Left lobe of liver (tissue), 2 donors: ENCODE measurements at places on chromosomes 11 and 22.

DNA sequence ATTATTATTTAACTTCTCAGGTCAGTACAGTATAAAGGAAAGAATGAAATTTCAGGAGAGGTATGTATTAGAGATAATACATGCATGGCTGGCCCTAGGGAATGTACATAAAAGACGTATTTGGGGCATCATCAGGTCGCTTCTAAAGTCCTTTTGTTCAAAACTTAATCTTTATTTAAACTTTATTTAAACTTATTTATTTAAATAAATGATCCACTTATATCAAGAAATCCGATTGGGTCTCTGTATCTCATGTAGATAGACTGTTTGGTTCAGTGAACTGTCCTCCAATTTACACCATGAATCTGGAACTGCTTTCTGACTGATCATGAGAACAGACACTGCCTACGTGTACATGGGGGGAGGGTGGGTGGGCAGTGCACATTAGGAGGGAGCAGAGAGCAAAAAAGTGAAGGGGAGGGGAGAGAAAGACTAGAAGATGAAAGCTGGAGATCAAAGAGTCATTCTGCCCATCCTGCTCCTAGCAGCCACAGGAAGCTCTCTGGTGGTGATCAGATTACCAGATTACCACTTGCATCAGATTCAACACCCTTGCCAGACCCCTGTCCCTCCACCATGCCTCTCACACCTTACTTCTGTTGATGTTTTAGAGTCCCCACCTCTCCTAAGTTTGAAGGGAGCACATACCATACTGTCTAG lies 92.1 kb upstream of the MTMR2 start:
- no peak for DNase-seq

DNA sequence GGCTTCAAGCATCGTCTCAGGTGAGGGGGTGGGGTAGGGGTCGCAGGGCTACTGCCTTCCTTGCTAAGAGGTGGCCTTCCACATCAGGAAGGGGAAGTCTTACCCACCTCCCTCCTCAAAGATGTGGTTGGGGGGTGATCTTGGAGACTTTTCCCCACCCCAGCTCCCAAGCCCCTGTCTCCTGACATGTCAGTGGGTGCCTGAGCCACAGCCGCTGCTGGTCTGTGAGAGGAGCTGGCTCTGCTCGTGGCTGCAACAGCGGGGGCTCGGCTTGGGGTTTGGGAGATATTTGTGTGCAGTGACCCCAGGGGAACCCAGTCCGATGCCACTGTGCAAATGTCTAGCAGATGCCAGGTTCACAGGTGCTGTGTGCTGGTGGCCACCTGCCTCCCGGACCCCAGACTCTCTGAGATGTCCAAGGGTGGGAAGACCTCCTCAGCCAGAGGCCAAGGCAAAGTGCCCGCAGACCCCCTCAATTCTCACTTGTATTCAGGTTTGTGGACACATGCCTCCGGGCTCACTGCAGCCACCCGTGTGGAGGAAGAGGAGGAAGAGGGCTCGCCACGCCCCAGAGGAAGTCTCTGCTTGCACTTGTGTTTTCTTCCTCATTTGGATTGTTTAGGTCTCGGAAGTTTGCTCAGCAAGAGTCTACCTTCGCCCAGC lies 1.9 kb downstream of the KCNQ1 start:
- no peak for DNase-seq

GRCh38 chr11:113789675-113790320 lies 10.2 kb downstream of the CLDN25 start:
- DNase-seq, result no peak

DNA sequence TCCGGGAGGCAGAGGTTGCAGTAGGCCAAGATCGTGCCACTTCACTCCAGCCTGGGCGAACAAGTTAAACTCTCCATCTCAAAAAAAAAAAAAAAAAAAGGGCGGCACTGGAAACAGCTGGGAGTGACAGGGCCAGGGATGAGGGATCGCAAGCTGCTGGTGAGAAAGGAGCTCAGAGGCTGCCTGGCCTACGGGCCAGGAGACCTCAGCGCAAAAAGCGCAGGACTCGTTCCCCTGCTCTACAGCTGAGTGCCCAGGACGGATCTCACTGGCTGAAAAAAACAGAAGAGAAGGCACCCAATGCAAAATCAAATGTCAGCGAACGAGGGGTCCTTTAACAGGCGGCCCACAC lies 650 bp upstream of the NUP50 start:
- no peak for DNase-seq

DNA sequence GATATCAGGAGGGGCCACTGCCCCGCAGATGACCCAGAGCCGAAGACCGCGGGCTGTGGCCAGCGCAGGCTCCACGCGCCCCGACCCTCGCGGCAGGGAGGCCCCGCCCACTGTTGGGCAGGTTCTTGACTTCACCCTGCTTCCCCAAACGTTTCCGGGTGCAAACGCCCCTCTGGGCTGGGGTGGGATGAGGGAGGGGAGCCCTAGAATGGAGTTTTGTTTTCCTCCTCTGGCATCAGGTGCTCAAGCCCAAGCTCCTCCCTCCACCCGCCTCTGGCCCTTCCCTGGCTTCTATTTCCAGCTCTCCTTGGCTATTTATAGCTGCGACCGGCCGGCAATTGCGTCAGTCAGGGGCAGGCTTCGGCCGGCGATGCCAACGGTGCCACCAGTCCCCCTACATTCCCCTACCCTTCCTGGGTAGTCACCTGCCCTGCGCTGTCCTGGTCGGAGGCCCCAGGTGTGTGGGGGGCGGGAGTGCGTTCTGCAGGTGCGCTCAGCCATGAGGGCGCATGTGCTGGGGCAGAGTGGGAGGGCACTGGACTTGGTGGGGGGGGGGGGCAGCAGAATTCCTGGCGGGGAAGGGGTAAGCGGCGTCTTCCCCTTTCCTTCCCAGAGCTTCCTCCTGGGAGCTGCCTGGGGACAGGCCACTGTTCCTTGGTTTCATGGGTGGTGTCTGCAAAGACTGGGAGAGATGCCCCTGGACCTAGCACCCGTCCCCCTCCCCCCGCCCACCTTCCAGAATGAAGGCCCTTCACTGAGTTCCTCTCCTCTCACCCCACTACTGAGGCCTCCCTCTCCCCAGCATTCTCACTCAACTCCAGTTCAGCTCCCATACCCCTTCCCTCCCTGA lies 23.6 kb downstream of the DUSP8 start:
- peak; percentile 72 for DNase-seq

DNA sequence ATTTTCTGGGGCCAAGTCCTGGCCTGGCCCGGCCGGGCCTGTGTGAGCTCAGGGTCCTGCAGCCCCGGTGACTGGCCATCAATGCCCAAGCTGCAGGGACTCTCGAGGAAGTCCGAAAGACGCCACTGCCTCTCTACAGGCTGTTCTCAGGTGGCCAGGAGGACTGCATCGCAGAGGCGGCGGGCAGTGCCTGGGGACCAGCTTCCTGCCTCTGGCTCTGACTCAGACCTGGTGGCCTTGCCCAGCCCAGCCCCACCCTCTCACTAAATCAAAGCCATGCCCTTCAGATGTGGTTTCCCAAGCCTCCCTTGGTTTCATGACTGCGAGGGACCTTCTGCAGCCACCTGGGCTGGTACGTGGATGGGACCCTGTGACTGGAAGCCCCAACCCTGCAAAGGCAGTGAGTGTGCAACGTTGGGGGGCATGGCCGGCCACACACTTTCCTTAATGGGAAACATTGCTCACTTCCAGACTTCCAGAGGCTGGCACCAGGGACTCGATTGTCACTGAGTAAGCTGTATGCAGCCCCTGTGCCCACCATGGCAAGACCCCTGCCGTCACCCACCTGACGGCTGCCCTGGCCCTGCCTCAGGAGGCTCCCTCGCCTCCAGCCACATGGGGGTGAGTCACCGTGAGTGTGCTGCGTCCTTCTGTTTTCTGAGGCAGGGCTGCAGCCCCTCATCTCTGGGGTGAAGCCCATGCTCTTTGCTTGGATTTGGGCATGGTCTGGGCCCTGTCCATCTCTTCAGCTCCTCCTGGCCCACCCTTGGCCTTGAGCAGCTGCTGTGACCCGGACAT lies 6.0 kb upstream of the FGF3 start:
- no peak for DNase-seq

DNA sequence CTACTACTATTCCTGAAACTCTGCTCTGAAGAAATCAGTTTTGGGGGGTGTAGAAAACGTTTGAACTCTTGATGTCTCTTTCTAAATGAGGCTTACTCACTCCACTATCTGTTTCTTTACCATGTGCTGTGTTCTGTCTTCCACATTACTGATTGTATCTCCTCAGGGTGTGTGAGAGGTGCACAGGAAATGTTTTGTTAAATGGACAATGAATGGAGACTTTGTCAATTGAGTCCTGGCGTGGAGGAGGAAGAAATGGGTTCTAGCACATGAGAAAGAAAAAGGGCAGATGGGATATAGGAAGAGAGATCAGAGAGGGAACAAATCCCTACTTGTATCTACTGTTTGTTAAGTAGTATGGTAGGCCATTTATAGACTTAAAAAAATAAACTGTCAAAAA lies 577.1 kb upstream of the CCDC90B start:
- no peak for DNase-seq

- no peak for DNase-seq
These were observed 1.4 kb upstream of the OR52M1 start for GRCh38 chr11:4543561-4543960.

GRCh38 chr11:130323452-130324450 lies 9.0 kb upstream of the ZBTB44 start:
- no peak for DNase-seq

GRCh38 chr11:44943118-44943517 lies 7.6 kb downstream of the TP53I11 start:
- DNase-seq, result no peak

- DNase-seq, result no peak
These were observed 64.6 kb downstream of the SOX6 start for GRCh38 chr11:16291729-16292128.

GRCh38 chr11:92808022-92808421 lies 161.4 kb upstream of the MTNR1B start:
- no peak for DNase-seq
